Activated naive CD4-positive, alpha-beta T cell treated with Interleukin-2 at 50 U/mL for 16 hours (primary cell): ENCODE measurements at places on chromosomes 5 and 9.

- no peak for DNase-seq
Measured at GRCh38 chr9:77917800-77918199, 113.8 kb downstream of the GNAQ start.

DNA sequence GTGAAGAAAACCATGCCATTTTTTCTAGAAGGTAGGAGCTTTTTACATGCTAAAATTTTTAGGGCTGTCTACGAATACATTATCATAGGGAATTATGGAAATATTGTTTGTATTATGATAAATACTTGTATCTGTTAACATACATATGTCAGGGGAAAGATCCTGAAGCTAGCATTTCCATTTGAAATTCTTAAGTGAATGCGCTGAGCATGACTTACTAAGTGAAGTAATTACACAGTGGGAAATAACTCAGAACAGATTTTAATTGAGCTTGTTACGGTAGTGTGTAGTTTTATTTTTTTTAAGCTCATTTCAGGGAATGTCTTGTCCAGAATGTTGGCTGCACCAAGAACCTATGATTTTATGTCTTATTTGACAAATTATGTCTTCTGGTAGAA is 19.1 kb downstream of the TDRD7 start:
- DNase-seq: no peak

DNA sequence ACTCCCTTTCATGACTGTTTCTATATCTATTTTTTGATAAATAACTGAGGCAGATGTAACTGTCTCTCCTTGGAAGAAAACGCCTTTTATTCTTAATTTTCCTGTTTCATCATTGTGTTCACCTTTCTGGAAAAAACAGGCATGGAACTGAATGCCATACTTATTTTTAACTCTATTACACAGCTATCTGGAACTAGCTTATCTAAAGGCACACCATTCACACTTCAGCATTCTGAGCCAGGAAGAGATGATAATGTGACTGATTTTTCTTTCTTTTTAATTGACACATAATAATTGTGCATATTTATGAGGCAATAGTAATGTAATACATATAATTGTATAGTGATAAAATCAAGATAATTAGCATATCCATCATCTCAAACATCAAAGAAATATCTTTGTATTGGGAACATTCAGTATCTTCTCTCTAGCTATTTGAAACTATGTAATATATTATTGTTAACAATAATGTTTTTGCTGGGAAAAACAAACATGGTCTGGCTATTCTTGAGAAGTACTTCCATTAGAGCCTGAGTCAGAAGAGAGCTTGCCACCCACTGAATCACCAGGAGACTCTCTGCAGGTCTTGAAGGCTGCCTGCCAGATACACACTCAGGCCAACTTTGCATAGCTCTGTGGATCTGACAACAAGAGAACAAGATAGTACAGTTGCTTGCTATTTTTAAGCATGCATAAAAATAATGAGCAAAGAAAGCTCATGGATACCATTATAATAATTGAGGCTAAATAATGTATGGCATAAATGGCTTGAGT is 501.0 kb upstream of the EDIL3 start:
- DNase-seq: no peak

GRCh38 chr9:22052376-22052945 is 43.4 kb upstream of the CDKN2B start:
- peak; percentile 27 for DNase-seq

DNA sequence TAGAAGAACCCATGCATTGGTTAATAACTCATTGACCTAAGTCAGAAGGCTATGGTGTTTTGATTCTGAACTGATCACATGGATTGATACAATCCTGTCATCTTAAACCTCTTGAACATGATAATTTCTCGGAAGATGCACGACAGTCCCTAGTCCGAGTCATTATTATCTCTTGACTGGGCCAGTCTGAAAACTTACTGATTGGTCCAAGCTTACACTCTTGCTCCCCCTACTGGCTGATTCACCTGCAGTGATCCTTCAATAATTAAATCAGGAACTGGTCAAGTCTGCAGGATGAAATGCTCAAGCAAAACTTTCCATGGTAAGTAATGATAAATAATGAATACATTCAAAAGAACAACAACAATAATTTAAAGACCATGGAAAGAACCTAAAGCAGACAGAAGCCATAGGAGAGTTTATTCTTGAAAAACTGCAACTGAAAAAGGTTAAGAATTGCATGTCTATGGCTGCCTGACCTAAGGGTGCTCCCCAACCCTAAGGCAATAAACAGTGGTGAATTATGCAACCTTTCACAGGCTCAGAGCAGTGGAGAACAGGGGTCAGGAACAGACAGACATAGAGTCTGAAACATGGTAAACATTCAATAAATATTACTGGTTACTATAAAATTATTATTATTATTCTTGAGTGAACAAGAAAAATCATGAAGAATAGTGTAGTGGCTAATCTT is 79.3 kb downstream of the BRINP1 start:
- no peak for DNase-seq

- peak; percentile 78 for DNase-seq
Measured at GRCh38 chr5:61330845-61331406, 1.1 kb upstream of the ZSWIM6 start.

DNA sequence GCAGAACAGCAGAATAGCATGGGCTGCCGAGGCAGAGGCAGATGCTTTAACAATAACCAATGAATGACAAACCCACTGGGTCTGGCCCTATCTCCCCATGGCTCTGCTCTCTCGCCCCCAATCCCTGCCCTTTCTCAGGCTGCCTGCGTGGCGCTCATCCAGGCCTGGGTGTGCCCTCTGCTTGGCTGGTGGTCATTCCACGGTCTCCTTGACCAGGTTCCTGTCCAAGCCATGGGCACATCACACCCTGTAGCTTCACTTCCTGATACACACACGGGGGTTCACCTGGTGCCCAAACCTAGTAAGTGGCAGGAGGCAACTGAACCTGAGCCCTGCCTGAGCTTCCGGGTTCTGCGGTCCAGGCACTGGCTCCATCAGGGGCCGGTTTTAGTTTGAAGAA is 87.6 kb downstream of the DAP start:
- DNase-seq: no peak
